ENCODE measurements at places on chromosomes 7 and 10.
A peak's percentile ranks its signal among the peaks of the same experiment; 100 is the strongest.

GRCh38 chr10:122957474-122957873 is 3.4 kb upstream of the C10orf88 start:
- no peak for DNase-seq

DNA sequence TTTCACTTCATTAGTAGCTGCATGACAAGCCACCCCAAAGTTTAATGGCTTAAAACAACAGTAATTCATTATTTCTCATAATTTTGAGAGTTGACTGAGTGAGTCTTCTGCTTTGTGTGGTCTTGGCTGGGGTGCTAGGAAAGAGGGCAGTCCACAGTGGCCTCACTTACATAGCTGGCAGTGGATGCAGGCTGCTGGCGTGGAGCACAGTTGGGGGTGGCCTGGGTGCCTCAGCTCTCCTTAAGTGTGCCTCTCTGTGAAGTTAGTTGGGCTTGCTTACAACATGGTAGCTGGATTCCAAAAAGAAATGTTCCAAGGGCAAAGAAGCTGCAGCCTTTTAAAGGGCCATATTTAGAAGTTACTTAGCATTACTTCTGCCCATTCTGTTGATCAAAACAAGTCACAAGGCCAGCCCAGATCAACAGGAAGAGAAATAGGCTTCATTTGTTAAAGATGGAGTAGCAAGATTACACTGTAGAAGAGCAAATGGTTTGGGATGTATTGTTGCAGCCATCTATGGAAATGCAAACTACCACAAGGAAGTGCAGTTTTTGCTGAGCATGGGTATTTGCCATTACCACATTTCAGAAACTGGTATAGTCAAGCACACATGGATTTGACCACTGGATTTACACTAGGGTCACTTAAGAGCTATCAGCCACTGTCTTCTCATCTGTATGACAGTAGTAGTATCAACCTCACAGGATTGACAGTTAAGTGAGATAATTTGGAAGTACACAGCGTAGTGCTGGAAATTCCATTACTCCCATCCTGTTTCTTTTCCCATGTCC is 33.6 kb downstream of the ZEB1 start:
- no peak for DNase-seq

- no peak for DNase-seq
Observed at GRCh38 chr10:13038391-13038790, 36.9 kb upstream of the CCDC3 start.

DNA sequence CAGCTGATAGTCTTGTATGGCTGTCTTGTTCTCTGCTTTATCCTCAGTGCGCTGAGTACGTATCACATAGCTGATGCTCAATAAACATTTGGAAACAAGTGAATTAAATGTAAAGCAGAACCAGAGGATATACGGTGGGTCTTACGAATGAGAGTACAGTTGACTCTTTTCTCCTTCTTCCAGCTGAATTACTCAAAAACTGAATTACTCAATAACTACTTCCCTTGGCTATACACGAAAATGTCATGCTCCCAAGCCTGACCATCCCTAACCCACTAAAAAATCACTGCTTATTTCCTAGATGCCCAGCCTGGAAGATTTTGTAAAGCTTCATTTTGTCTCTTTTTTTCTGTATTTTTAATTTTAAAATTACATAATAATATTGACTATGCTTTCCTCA is 3.2 kb upstream of the RSU1 start:
- no peak for DNase-seq

DNA sequence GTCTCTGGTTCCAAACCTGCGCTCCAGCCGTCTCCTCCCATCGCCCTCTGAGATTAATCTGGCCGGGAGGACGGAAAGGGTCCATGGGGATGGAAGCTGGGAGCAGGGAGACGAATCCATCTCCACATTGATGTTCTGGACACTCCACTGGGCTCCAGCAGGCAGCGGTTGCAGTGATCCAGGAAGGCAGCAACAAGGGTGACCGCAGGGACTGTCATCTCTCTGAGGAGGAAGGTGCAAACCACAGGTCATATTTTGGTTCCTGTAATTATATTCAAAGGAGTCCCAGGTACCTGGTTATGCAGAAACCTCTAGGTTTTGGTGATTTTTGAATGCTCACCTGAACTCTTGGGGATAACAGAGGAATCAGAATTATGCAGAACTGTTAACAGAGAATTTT is 54.8 kb downstream of the EVX1 start:
- no peak for DNase-seq

DNA sequence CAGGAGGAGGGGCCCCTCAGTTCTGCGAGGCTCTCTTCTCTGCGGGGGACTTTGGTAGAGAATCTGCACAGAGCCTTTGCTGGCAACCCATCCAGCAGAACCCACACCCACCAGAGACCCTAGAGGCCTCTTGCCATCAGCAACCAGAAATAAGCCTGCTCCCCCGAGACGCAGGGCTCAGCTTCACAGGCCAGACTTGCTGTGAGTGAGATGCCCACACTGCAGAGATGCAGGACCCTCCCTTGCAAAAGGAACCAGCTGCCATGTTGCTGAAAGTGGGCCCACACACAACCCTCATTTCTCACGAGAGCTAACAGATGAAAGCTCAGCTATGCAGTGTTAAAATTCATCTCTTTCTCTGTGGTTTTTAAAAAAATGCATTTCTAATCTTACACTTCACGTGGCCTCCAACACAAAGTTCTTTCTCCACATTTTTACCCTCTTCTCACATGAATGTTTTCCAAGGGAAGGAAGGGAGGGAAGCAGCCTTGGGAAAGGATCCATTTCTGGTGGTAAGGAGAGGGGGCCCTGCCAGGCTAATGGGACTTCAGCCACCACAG is 171.6 kb downstream of the CCDC3 start:
- DNase-seq = no peak

DNA sequence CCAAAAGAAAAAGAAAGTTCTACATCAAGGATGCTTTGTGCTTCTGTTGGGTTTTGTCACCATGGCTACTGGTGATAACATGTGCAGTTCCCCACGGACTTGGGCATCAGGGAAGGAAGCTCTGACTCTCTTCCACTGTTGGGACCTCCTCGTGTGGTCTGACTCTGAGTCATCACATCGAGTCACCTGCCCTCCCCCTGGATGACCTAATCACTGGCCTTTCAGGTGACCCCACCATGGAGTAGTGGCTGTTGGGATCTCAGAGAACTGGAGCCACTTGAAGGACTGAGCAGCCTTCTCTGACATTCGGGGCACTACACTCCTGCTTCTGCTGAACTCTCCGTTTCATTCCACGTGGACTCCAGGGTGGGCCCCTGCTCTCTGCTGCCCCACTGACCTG is 60.8 kb upstream of the DOCK1 start:
- DNase-seq = no peak

DNA sequence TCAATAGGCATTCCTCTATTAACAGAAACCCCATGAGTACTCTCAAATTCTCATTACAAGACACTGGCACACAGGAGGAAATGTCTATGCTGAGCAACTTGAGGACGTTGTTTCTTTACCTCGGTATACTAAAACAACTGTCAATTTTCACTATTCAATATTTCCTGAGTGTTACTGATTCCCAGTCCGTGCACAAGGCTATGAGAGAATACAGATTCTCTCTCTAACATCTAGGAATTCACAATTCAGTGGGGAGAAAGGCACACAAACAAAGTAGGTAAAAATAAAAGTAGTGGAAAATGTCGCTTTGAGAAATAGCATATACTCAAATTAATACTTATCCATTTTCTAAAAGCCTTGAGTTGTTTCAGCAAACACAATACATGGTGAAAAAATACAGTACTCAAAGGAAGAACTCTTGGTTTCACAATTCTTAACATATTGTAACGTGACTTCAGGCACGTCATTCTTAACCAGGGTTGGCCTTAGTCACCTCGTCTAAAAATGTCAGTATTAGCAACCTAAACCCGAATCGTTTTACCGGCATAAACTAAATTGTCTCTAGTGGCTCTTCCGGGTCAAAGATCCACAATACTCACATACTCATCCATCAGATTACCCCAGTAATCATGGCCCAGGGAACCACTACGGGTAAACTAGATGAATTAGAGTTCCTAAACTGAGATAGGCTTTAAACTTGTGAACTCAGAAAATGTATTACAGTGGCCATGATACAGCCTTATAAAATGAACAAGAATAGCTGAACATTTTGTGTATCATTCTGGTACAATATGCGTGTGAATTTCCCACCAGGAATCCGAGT is 1.5 kb downstream of the IPMK start:
- DNase-seq = peak; percentile 24

DNA sequence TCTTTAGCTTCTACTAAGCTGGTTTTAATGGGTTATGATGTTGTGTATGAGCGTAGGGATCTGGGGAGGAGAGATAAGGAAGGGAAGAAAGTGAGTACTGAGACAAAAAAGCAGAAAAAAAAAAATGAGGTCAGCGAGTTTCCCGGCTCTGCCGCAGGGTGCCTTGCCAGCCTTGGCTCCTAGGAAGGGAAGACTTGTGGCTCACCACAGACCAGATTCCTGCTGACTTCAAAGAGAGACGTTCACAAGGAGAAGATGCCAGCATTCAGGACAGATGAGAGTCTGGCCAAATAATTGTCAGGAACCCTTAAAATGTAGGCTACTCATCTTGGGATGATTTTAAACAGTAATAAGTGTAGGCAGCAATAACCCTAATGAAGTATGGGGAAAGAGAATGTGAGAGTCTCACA is 11.4 kb upstream of the FAS start:
- no peak for DNase-seq

GRCh38 chr7:55348502-55348901 is 16.6 kb upstream of the LANCL2 start:
- no peak for DNase-seq

GRCh38 chr7:4683884-4684565 is 1.9 kb downstream of the FOXK1 start:
- no peak for DNase-seq

- DNase-seq = no peak
Observed at GRCh38 chr10:75788394-75789205, 357.2 kb downstream of the LRMDA start.

GRCh38 chr7:156064971-156065386 is 252.7 kb upstream of the SHH start:
- no peak for DNase-seq

- DNase-seq = no peak
Observed at GRCh38 chr7:133961724-133962123, 165.4 kb upstream of the LRGUK start.

GRCh38 chr7:133412942-133413341 is 160.1 kb downstream of the EXOC4 start:
- no peak for DNase-seq

- DNase-seq = peak; percentile 38
Observed at GRCh38 chr7:148286150-148286549, 304.4 kb upstream of the C7orf33 start.

DNA sequence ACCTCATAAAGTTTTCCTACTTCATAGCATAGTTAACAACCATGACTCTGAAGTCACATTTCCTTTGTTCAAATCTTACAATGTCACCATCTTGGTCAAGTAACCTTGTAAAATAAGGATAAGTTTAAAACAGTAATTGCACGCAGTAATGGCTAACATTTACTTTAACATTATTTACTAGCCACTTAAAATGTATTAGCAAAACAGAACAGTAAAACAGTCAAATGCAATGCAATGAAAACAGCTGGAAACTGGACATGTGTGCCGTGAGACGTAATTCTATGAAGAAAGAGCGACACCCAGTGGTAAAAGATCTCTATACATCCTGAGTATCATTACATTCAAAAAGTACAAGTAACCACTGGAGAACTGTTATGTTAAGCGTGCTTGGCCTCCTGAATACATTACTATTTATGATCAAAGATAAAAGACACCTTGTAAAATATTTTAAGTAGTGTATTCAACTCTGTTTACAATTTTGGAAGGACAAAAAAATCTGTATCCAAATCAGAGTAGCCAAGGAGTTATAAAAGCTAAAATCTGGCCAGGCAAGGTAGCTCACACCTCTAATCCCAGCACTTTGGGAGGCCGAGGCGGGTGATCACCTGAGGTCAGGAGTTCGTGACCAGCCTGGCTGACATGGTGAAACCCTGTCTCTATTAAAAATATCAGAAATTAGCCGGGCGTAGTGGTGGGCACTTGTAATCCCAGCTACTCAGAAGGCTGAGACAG is 27.2 kb downstream of the ATE1 start:
- peak; percentile 75 for DNase-seq

GRCh38 chr10:110634527-110635209 is 9.5 kb upstream of the RBM20 start:
- no peak for DNase-seq

- DNase-seq = no peak
Observed at GRCh38 chr10:133142523-133143199, 17.4 kb upstream of the KNDC1 start.

GRCh38 chr7:19834566-19834965 is 61.1 kb upstream of the TMEM196 start:
- DNase-seq = no peak

DNA sequence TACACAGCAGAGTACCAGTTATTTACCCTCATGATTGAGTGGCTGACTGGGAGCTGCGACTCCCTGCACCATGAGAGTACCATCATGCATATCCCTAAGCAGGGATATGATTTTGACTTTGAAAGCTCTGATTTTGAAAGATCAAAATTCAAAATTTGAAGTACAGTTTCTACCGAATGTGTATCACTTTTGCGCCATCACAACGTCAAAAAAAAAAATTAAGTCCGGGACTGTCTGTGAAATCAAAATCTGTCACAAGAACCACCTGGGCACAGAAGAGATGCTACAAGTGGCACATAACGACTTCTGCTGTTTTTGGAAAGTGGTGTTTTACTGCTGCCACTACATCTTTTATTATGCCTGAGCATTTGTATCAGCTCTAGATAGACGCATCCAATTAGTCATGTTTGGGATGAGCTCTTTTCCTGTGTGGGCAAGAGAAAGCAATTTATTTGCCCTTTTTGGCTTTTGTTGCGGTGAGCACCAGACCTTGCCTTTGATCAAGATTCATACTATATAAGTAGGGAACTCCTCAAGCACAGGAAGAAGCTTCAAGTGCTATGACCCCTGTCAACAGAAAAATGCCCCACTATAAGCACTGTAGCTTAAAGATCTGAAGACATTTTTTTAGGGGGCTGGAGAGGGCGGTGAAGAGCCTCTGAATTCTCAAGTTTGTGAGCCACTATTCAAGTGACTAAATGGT is 10.7 kb downstream of the MTPN start:
- no peak for DNase-seq

- DNase-seq = no peak
Observed at GRCh38 chr10:120453886-120454285, 3.1 kb upstream of the PLPP4 start.

- DNase-seq = peak; percentile 81
Observed at GRCh38 chr7:101743241-101743994, 74.0 kb upstream of the CUX1 start.

- DNase-seq = no peak
Observed at GRCh38 chr7:75905785-75906604, 9.0 kb upstream of the POR start.

- DNase-seq = no peak
Observed at GRCh38 chr7:130189343-130189742, 15.9 kb downstream of the TMEM209 start.

- no peak for DNase-seq
Observed at GRCh38 chr7:67398916-67399315, 402.3 kb downstream of the TYW1 start.

Measured in muscle of arm (tissue), 14 donors.